Kidney (tissue), 22 donors: ENCODE measurements at places on chromosomes 12 and 14. TPM values are rescaled to one million over a fixed set of nuclear protein-coding genes. Genes with fewer than 3 reads are reported as not detected.

GRCh38 chr12:87988534-87988933 is 40.7 kb downstream of the C12orf50 start:
- H3K36me3 ChIP-seq = no peaks in the 10 kb centered on the region
- no peak for DNase-seq
- H3K27me3 ChIP-seq = no peaks in the 10 kb centered on the region
- H3K4me3 ChIP-seq = no peak overlapping the region

DNA sequence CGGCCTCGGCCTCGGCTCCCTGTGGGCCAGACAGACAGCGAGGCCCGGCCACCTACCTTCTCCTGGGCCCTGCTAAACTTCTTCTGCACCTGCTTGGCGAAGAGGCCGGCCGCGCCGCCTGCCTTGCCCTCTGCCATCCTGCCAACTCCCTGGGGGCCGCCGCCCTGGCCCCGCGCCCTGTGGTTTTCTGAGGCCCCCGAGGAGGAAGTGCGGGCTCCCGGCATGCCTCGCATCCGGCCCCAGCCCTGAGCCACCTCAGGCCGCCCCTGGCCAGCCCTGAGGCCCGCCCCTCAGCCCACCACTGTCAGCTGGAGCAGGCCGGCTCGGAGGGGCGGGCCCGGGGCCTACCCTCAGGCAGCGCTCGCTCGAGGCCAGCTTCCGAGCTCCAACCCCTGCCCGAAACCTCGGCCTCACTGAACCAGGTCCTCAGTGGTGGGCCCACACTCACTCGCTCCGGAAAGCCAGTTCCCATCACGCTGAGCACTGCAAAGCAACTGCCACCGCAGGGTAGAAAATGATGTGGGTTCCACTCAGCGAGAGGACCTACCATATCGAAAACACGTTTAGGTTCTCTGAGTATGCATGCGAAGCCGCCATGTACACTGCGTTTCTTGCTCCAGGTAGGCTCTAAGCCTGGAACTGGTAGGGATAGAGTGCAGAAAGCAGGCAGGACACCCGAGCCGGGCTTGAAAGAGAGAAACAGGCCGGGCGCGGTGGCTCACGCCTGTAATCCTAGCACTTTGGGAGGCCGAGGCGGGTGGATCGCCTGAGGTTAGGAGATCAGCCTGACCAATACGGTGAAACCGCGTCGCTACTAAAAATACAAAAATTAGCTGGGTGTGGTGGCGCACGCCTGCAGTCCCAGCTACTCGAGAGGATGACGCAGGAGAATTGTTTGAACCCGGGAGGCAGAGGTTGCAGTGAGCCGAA is at the start of gene BIN2:
TSS of gene BIN2 (minus strand) at position 209 of the 930 bp plus-strand sequence. CDS start at position 137, 72 bp downstream.
- H3K36me3 ChIP-seq = no peaks in the 10 kb centered on the region
- no peaks in the 10 kb centered on the region for H3K27me3 ChIP-seq
- no peak for DNase-seq
- no peaks in the 10 kb centered on the region for H3K4me1 ChIP-seq

DNA sequence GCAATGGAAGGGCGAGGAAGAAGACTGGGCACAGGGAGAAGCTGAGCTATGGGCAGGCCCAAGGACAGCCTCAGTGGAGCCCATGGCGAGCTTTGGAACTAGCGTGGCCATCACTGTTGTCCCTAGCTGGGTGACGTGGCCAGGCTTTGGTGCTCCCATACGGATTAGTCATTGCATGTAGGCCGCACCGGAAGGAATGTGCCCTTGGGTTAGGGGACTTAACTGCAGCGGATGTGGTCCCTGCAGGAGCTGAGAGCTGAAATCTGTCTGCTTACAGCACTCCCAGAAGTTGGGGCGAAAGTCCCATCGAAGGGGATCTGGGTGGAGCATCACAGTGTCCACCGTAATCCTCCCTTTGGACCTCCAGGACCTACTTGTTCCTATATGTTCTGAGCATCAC is 133.7 kb downstream of the PAPOLA start:
- H3K4me3 ChIP-seq = no peak overlapping the region
- no peak overlapping the region for H3K27ac ChIP-seq
- no peaks in the 10 kb centered on the region for H3K4me1 ChIP-seq
- H3K36me3 ChIP-seq = no peaks in the 10 kb centered on the region
- DNase-seq = no peak
- no peaks in the 10 kb centered on the region for H3K27me3 ChIP-seq

- H3K27me3 ChIP-seq = no peaks in the 10 kb centered on the region
- H3K4me3 ChIP-seq = no peak overlapping the region
- H3K4me1 ChIP-seq = no peaks in the 10 kb centered on the region
- no peak overlapping the region for H3K27ac ChIP-seq
- DNase-seq = peak; percentile 57
Measured at GRCh38 chr12:108381787-108382436, 42.8 kb upstream of the CMKLR1 start.

GRCh38 chr14:78747813-78748212 is 577.6 kb downstream of the NRXN3 start:
- no peaks in the 10 kb centered on the region for H3K27me3 ChIP-seq
- H3K4me3 ChIP-seq = no peak overlapping the region
- H3K4me1 ChIP-seq = no peaks in the 10 kb centered on the region
- DNase-seq = no peak
- no peaks in the 10 kb centered on the region for H3K36me3 ChIP-seq
- H3K27ac ChIP-seq = no peak overlapping the region

The NEUROD4 gene
- not detected for polyA plus RNA-seq

GRCh38 chr14:104994978-104995377 is 9.4 kb downstream of the CLBA1 start:
- no peaks in the 10 kb centered on the region for H3K4me1 ChIP-seq
- no peak overlapping the region for H3K27ac ChIP-seq
- no peak overlapping the region for H3K4me3 ChIP-seq
- no peak for DNase-seq

GRCh38 chr14:104362761-104363605 is 216.6 kb upstream of the C14orf180 start:
- H3K4me1 ChIP-seq = no peaks in the 10 kb centered on the region
- no peak for DNase-seq
- H3K4me3 ChIP-seq = no peak overlapping the region
- no peaks in the 10 kb centered on the region for H3K36me3 ChIP-seq
- H3K27ac ChIP-seq = no peak overlapping the region

GRCh38 chr14:72864712-72865365 is 29.1 kb downstream of the DPF3 start:
- DNase-seq = no peak
- no peak overlapping the region for H3K4me3 ChIP-seq
- H3K4me1 ChIP-seq = no peaks in the 10 kb centered on the region

GRCh38 chr14:101992708-101993107 is 28.3 kb downstream of the DYNC1H1 start:
- H3K27ac ChIP-seq = no peak overlapping the region
- H3K36me3 ChIP-seq = peaks cover 63% of the 10 kb centered on the region
- H3K27me3 ChIP-seq = no peaks in the 10 kb centered on the region
- H3K4me1 ChIP-seq = no peaks in the 10 kb centered on the region

- H3K27ac ChIP-seq = no peak overlapping the region
- H3K27me3 ChIP-seq = no peaks in the 10 kb centered on the region
- H3K4me1 ChIP-seq = no peaks in the 10 kb centered on the region
- H3K36me3 ChIP-seq = no peaks in the 10 kb centered on the region
Measured at GRCh38 chr12:30144777-30145683, 361.3 kb upstream of the TMTC1 start.

GRCh38 chr12:56079723-56080555 is at the start of gene ERBB3:
Gene ERBB3 (plus strand): TSS chr12:56080165. CDS start chr12:56080301, 136 bp downstream.
- DNase-seq = peak; percentile 93
- H3K4me1 ChIP-seq = peaks cover 8% of the 10 kb centered on the region
- peaks cover 3% of the 10 kb centered on the region for H3K36me3 ChIP-seq

The GRIP1 gene
- polyA plus RNA-seq = 3.9 TPM

The KLHL33 gene
- polyA plus RNA-seq = 0.24 TPM

DNA sequence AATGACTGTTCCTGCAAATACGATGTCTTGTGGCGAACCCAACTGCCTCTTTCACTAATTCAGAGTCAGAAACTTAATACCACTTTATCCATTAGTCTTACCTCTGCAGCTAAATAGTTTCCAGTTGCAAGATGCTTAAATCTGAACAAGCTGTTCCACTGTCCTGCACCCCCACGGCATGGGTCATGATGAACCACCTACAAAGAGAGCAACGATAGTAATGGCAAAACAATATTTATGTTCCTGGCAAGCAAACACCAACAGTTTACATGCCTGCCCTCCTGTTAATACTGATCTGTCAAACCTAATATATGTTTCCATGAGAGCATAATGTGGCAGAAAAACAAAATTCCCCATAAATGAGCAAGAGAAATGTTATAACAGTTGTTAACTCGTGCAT is 121.9 kb downstream of the ITPR2 start:
- no peak for DNase-seq
- no peak overlapping the region for H3K4me3 ChIP-seq
- H3K36me3 ChIP-seq = peaks cover 5% of the 10 kb centered on the region
- H3K27me3 ChIP-seq = no peaks in the 10 kb centered on the region

GRCh38 chr14:90551070-90551704 is 154.4 kb downstream of the CALM1 start:
- H3K27ac ChIP-seq = no peak overlapping the region
- no peaks in the 10 kb centered on the region for H3K4me1 ChIP-seq
- DNase-seq = no peak
- no peak overlapping the region for H3K4me3 ChIP-seq

- no peak overlapping the region for H3K4me3 ChIP-seq
- H3K27ac ChIP-seq = no peak overlapping the region
- H3K4me1 ChIP-seq = no peaks in the 10 kb centered on the region
- H3K27me3 ChIP-seq = no peaks in the 10 kb centered on the region
Measured at GRCh38 chr12:127401005-127401404, 866.0 kb upstream of the TMEM132C start.

- H3K27me3 ChIP-seq = no peaks in the 10 kb centered on the region
- no peak overlapping the region for H3K27ac ChIP-seq
- no peaks in the 10 kb centered on the region for H3K36me3 ChIP-seq
- no peaks in the 10 kb centered on the region for H3K4me1 ChIP-seq
- H3K4me3 ChIP-seq = no peak overlapping the region
Measured at GRCh38 chr14:75927564-75928087, 54.2 kb downstream of the TGFB3 start.

The ARID4A gene
- 3.9 TPM for polyA plus RNA-seq

The ANKRD33 gene
- not detected for polyA plus RNA-seq

The KCTD10 gene
- 23.6 TPM for polyA plus RNA-seq
